ENCODE measurements at places on chromosomes 16 and 17. TPM values are rescaled to one million over a fixed set of nuclear protein-coding genes. Genes with fewer than 3 reads are reported as not detected.

The ALOX15 gene
- total RNA-seq: 14.0 TPM

The C17orf67 gene
- 1.6 TPM for total RNA-seq

The PTX4 gene
- total RNA-seq: 0.25 TPM

The GNAO1 gene
- total RNA-seq: 1.0 TPM

The EVPL gene
- total RNA-seq: 38.4 TPM
